G401 (cell line): ENCODE measurements at places on chromosomes 1 and 21. TPM values are rescaled to one million over a fixed set of nuclear protein-coding genes. Genes with fewer than 3 reads are reported as not detected.

C8A gene
- total RNA-seq: not detected in 2 replicates

MCOLN2 gene
- 0.27 TPM in 1 of 2 replicates, not detected in the other for total RNA-seq

TTC13 gene
- 3.5 and 14.8 TPM in 2 replicates for total RNA-seq

ZNF684 gene
- 14.1 and 15.9 TPM in 2 replicates for total RNA-seq

VANGL2 gene
- total RNA-seq: 1.0 and 3.0 TPM in 2 replicates

DNA sequence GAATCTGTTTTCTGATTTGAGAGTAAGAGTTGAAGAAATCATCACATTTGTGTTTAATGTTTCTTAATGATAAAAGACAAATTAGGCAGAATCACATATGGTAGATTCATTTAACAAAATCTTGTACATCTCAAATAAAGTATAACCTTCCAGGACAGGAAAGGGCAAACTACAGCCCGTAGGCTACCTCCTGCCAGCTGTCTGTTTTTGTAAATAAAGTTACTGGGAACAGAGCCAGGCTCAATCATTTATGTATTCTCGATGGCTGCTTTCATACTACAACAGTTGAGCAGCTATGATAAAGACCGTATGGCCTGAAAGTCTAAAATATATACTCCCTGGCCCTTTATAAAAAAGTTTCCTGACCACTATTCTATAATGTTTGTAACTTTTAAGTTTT is 204.1 kb downstream of the COL24A1 start:
- no peak for DNase-seq

DNA sequence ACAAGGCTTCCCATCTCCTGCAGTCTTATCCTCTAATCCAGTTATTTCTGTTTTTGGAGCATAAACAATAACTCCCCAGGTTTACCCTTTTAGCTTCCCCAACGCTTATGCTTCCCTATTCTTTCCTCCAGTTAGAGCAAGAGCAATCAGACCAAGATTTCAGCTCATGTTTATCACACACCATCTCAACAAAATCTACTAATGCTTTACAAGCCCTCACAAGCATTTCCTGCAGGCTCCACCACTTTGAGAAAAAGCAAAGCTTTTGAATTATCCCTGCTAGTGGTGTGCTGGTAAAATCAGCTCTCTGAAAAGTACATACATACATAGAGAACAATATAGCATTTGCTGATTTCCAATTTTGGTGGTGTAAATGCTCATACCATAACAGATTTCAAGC is 92.9 kb downstream of the EDEM3 start:
- no peak for DNase-seq

DNA sequence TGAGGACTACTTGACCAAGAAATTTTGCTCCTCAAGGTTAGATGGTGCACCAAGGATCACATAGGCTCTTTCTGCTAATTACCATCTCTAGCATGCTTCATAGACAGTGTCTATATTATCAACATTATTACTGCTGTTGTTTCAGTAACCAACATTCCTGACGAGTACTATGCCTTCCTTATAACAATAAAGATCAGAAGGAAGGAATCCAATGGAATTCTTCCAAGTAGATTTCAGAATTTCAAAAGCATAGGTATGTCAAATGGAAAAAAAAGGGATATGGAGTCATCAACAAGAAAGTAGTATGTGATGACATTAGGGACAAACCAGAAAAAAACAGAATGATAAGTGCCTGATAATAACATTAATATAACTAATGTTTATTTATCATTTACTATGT is 39.6 kb upstream of the LPGAT1 start:
- no peak for DNase-seq

DNA sequence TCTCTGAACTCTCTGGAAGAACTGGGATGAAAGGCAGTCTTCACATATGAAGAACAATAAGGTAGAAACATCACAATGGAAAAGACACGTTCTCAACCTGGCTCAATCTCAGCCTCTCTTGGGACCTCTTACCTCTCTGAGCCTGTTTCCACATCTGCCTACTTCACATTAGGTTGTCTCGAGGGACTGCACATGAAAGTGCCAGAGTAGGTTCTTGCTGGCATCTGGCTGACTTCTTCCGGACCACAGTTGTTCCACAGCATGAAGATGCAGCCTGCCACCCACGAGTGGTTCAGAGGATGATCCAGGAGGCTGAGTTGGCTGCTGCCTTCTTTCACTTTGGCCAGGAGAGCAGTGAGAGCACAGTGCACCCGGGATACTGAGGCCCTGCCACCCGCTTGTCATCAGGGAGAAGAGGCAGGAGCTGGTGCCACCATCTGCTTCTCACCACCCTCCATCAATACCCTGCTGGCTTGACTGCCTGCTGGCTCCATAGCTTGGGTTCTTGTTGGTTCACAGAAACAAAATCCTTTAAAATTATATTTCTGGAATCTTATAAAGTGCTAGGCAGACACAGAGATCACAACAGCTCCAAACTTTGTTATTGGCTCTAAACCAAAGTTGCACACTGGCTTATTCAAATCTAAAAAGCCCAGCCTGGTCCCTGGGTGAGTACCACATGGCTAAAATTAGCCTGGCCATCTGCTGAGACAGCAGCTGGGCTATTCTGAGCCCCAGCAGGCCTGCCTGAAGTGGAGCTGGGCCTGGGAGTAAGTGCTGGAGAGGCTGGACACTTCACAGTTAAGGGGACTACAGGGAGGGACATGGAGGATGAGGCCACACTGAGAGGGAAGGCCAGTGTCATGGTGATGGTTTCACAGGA is 46.9 kb upstream of the LIN9 start:
- peak; percentile 86 for DNase-seq

DNA sequence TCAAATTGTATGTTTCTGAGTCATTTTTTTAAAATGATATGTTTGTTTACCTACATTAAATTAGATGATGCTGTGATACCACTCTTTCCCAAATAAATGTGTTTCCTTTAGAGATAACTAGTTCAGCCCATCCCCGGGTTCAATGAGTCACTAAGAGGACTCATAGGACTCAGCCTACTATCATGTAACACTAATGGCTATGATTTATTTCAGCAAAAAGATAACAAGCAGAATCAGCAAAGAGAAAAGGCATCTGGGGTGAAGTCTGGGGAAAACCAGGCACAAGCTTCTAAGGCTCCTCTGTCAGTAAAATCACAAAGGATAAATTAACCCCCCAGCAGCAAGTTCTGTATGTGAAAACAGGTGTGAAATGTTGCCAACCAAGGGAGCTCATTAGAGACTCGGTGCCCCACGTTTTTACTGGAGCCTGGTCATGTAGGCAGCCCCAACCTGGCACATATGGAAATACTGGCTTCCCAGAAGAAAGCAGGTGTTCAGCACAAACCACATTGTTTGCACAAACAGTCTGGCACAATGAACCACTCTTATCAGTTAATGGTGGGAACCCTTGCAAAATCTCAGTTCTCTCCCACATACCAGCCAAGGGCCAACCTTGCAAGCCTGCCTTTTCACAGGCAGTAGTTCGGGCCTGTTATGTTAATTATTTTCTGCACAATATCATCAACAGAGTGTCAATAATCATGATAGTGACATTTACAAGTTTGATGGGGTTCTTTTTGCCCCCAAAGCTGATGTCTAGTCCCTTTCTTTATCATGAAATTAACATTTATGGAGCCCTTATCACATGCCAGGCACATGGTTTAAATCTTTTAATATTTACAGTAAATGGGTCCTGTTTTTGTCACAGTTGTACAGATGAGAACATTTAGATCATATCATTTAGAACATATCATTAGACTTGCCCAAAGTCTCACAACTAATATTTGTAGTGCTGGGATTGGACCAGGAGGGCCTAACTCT is 23.1 kb upstream of the CNN3 start:
- DNase-seq: peak; percentile 7

- no peak for DNase-seq
Measured at GRCh38 chr1:10606064-10606463, 131.3 kb downstream of the PEX14 start.

GRCh38 chr1:155473151-155473821 is 89.3 kb downstream of the ASH1L start:
- no peak for DNase-seq

DNA sequence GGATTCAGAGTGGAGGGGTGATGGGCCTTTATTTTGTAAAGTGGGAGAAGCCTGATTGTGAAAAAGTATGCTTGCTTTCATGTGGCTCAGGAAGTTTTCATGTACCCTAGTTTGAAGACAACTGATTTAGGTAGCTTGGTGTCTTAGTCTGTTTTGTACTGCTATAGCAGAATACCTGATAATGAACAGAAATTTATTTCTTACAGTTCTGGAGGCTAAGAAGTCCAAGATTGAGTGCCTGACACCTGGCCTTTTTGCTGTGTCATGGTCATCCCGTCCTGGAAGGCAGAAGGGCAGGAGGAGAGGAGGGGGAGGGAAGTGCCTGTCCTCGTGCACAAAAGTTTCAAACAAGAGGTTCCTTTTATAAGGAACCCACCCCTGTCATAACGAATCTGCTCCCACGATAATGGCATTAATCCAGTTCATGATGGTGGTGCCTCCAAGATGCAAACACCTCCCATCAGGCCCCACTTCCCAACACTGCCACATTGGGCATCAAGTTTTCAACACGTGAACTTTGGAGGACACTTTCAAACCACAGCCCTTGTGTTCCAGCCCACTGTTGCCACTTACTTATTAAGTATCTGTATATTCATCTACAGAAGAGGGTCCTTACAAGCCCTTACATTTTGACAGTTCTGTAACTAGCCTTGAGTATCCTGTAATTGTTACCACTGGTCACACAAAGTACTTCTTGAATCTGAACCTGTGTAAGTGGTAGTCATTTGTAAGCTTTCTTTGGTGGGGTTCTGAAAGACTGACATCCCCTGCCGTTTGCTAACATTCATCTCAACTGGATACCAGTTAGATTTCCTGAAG is 9.5 kb downstream of the UCK2 start:
- no peak for DNase-seq
